ENCODE measurements at places on chromosomes 2 and 18.

- DNase-seq: no peak
Observed at GRCh38 chr2:10584242-10584753, 105.5 kb downstream of the NOL10 start.

GRCh38 chr2:47720036-47720435, 62.9 kb upstream of the MSH6 start:
- no peak for DNase-seq

- no peak for DNase-seq
Observed at GRCh38 chr2:8082840-8083239, 599.0 kb upstream of the ID2 start.

GRCh38 chr2:64658269-64658668, 4.6 kb upstream of the SERTAD2 start:
- no peak for DNase-seq

DNA sequence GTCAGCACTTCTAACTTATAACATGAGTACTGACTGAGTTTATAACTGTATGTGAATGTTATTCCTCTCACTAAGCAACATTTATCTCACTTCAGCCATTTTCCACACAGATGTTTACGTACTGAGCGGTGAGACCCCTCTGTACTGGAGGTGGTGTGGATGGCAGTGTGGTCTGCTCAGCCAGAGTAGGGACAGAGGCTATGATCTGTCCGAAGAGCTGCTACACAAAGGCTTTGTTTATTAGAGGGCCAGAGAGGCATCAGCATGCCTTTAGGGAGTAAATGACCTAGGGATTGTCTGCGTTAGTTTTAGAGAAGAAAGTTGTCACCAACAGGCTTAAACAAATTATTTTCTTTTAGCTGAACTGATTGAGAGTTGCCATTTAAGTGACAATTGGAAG, 23.2 kb upstream of the TACR1 start:
- DNase-seq: no peak

DNA sequence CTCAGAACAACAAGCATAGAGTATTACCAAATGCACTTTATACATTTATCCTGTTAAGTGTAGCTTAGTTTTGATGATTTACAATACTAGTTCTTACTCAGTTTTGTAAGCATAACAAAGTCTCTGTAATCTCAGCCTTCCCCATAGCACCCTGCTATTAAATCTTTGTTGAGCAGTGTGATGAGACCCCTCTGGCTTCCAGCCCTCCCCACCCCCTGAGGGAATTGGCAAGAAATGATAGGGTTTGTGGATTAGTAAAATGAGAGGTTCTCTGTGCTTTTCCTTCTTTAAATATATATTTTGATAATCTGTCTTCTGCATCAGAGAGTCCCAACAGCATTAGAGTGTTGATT, 37.2 kb downstream of the ZNF521 start:
- DNase-seq: no peak

- DNase-seq: peak; percentile 73
Observed at GRCh38 chr2:207683879-207684627, 27.4 kb upstream of the CCNYL1 start.

- DNase-seq: no peak
Observed at GRCh38 chr2:98715812-98716451, 15.0 kb downstream of the MGAT4A start.

GRCh38 chr2:100945433-100945740, 56.7 kb upstream of the RPL31 start:
- DNase-seq: no peak

DNA sequence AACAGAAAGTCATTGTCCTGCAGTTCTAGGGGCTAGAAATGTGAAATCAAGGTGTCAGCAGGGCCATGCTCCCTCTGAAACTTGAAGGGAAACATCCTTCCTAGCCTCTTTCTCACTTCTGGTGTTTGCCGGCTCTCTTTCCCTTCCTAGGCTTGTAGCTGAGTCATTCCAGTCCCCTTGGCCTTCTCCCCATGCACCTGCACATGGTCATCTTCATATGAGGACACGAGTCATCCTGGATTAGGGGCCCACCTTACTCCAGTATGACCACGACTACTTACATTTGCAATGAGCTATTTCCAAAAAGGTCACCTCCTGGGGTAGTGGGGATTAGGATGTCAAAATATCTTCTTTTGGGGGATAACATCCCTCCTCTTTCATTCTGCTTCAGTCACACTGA, 168.5 kb upstream of the CXCR4 start:
- DNase-seq: no peak

DNA sequence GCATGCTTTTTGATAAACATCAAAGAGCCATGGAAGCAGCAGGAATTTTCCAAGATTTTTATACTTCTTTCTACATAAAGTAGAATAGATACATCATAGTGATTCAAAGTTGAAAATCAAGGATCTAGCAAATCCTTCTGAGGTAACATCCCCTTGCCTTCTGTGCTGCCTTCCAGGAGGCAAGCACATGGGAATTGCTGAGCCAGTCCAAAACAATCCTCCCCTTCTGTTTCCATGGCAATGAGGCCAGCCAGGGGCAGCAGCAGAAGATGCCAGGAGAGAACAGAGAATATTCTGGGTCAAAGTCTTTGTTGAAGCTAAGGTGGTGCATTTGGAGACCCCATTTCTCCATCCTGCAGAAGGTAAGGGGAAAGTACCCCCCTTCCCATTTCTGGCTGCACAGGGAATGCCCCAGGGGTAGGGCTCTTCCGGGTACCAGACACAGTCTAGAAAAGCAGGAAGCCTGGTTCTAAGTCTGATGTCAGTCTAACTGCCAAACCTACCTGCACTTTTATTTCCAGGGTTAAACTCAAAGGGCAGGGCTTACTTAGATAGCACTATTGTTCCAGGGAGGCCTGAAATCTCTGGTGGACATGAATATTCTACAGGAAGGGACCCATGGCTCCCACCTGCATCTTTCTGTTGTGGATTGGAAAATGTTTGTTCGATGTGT, 22.1 kb downstream of the CENPA start:
- DNase-seq: peak; percentile 21

DNA sequence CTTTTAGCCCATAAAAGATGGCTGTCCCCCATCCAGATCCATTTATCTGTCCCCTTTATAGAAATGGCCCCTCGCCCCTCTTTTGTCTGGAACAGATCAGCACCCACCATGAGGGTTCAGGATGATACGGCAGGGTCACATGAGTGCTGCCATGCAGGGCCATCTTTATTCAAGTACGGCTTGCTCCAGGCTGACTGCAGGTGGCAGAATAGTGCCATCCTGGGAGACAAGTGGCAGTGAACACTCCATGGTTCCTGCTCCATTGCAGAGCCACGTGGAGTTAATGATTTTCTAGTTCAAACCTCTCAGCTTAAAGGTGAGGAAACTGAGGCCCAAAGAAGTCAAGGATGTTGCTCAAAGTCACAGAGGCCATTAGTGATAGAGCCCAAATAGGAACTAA, 180.6 kb downstream of the CLIP4 start:
- DNase-seq: no peak

GRCh38 chr2:98519156-98519555, 74.5 kb downstream of the INPP4A start:
- DNase-seq: no peak

GRCh38 chr2:9266711-9267110, 60.1 kb downstream of the ASAP2 start:
- DNase-seq: no peak

DNA sequence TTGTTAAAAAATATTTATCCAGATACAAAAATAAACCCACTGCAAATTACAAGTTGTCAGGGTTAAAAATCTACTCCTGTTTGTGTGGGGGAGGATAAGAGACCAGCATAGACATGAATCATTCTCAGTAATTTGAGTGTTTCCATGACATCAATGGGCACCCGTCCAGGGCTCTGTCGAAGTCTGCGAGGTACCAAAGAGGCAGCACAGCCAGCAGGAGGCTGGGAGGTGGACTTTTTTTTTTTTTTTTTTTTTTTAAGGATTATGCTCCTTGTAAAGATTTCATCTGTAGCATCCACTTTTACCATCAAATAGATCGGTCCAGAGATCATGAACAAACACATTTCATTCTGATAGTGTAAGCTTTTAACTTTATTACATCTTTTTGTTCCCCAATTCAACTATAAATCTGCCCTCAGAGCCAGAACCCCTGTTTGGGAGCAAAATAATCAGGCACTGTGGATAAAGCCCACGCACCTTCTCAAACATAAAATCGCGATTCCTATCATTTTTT, 182.0 kb downstream of the TCF4 start:
- DNase-seq: peak; percentile 89

GRCh38 chr18:64513401-64513800, 364.5 kb upstream of the LINC00305 start:
- no peak for DNase-seq

- no peak for DNase-seq
Observed at GRCh38 chr2:160582490-160583145, 89.0 kb upstream of the RBMS1 start.

DNA sequence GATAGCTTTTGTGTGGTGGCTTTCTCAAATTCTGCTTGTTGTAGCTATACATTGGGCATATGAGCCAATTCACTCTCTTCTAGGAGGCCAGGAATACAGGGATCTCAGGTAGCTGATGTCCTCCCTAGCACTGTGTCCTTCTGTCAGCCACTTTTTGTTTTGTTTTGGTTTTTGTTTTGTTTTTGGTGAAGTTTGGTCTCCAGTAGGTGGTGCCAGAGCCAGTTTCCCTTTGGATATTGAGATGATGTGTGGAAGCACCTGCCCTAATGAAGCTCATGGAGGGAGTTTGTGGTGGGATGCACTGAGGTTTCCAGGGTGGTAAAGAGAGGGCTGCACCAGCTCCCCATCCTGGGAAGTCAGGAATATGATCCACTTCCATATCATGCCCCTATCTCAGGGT, 100.5 kb upstream of the VWC2L start:
- peak; percentile 18 for DNase-seq

DNA sequence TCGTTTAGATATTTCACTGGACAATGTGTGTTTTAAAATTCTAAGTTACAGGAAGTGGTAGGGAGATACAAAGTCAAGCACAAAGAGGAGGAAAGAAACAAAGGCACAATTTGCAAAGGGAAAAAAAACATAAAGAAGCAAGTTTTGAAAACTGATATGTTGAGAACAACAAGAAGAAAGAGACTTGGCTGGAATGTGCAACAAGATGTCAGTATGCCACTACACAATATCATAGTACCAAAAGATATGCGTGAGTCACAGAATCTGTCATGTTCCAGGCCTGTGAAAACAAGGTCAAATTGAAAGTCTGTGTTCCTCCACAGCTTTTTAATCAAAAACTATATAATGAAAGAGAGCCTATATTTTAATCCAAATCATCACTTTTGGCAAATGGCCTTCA, 12.0 kb downstream of the EXOC6B start:
- DNase-seq: no peak

GRCh38 chr18:56945171-56946083, 201.5 kb upstream of the BOD1L2 start:
- DNase-seq: no peak

DNA sequence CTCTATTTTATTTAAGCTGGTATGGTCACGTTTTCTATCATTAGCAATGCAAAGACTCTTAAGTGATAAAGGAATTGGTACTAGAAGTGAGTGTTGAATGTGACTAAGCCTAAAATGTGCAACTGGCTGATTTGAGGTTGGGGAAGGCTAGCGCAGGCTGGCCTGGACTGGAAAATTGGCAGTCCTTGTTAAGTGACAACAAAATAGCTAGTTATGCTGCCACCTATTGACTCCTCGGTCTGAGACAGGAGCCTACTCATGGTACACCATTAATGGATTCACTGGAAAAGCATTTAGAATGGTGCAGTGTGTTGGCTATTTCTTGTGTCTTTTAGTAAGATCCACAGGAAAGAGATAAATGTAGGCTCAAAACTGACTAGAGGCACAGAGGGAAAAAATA, 5.7 kb upstream of the WIPF1 start:
- peak; percentile 65 for DNase-seq

DNA sequence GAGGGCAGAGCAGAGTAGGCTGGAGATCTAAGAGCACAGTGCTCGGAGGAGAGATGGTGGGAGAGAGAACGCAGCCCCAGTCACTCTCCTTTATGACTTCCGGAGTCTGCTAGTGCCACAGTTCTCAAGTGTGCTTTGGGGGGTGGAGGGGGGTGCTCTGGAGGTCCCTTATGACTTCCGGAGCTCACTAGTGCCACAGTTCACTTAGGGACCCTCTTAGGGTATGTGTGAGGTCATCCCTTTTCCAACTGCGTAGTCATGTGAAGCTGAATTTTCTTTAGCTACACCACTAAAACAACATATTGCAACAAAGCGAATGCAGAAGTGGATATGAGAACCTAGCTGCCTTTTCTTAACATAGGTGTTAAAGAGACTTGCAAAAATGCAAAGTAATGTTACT, 153.7 kb upstream of the KCTD1 start:
- no peak for DNase-seq

DNA sequence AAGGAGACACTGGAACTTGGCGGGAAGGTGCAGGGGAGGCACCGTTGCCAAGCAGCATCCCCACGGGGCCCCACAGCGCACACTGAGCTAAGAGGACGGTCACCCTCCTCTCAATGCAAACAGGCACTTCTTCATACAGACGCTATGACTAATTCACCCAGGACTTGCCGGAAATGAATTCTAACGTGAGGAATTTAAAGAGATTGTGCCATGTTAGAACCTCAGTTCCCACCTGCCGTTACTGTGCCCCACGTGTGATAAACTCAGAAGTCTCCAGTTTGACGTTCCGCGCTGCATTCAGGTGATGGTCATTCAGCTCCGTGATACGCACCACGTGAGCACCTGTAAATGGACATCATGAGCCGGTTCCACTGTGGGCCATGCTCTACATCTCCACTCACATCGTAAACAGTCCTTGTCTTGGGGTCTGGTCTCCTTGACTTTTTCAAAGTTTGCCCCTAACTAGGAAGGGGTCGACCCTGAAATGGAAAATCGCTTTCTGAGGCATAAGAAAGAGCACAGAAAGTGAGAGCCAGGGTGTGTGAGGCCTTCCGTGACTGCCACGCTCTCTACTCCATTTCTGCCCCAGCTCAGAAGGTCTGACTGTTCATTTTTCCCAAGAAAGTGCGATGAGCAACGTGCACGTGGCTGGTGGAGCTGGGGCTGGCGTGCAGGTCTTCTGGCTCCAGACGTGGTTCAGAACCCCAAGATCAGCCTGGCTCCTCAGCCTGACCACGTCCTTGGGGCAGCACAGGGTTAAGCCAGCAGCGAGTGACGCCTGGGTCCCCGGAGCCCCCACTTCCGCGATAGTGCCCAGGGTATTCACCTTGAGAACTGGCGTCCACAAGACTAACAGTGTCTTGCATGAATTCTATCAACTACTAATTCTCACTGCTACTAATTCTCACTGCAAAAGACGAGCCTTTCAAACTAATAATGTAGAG, 35.1 kb downstream of the TMEM18 start:
- DNase-seq: peak; percentile 56

DNA sequence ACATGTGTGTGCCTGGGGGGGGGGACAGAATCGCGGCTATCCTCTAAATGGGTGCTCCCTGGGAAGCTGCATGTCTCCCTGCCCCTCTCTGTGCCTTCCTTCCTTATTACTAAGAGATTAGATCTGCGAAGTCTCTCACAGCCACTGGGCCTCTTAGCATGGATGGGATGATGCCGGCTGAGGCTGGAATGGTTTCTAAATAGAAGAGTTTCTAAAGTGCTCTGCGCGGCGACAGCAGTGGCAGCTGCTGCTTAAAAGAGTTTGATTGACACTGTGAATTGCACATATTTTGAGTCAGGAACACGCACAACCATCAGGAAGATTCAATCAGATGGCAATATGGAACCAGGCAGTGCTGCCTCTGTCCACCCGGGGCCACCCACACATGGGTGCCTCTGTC, 163.8 kb downstream of the CLIP4 start:
- no peak for DNase-seq

All from HT1080 (cell line).